ENCODE measurements at places on chromosomes 5 and 9.

- no peak for DNase-seq
Measured at GRCh38 chr9:24721621-24722020, 175.9 kb upstream of the IZUMO3 start.

- no peak for DNase-seq
Measured at GRCh38 chr5:18778225-18778624, 1144.0 kb downstream of the TAF11L14 start.

DNA sequence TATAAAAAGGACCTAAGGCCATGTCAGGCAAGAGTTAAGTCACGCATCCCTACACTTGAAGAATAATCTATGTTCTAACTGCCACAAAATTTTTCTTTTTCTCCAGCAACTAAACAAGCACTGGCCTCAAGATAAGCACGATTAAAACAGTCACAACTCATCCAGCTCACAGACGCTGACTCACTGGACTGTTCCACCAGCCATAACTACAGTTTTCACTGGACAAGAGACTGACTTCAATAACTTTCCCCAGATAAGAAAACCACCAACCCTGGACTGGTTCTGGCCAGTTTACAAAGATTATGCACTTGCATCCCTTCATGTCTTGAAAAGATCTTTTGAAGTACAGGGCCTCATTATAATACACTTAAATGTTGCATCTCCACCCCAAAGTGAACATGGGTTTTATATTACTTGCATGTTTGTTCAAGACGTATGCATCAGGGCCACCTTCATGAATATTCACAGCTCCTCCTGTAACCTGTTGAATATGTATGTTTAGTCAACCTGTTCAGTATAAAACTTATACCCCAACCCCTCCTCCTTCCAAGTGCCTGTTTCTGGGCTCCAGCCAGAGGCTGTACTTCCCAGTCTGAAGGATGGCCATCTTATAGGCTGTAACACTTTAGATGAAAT, 129.3 kb upstream of the EPB41L4A start:
- no peak for DNase-seq

- no peak for DNase-seq
Measured at GRCh38 chr9:114696814-114697544, 15.0 kb upstream of the TEX48 start.

- DNase-seq, result no peak
Measured at GRCh38 chr5:1009359-1010180, 968 bp downstream of the NKD2 start.

DNA sequence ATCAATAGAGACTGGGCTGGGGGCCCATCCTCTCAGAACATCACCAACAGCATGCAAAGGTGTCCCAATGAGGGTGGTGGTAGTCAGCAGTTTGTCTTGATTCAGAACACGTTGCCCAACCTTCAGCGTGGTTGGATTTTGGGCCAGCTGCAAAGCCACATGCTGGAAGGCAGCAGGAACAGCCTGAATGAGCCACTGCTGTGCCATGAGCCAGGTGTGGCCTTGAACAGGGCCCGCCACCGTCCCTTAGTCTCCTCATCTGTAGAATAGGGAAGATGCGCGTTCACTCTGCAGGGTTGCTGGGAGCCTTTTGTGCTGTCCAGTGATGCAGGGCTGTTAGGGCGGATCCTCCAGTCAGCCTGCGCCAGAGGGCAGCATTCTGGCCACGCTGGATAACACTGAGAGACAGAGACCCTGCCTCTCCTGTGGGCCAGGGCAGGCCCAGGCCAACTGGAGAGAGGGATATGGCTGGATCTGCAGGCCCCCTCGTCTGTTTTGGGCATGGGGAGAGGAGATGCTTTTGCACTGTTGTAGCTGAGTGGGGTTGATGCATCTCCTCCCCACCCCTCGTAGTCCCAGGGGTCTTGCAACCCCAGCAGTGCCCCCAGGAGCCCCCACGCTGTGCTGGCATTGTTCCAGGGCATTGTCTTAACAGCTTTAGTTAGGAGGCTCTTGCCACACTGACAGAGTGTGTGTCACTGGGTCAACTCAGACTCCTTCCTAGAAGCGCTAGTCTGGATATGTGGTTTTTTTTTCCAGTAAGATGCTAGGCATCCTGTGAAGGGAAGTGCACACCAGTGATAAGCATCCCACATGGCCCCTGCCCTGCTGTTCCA, 42.1 kb downstream of the SLC46A2 start:
- no peak for DNase-seq

DNA sequence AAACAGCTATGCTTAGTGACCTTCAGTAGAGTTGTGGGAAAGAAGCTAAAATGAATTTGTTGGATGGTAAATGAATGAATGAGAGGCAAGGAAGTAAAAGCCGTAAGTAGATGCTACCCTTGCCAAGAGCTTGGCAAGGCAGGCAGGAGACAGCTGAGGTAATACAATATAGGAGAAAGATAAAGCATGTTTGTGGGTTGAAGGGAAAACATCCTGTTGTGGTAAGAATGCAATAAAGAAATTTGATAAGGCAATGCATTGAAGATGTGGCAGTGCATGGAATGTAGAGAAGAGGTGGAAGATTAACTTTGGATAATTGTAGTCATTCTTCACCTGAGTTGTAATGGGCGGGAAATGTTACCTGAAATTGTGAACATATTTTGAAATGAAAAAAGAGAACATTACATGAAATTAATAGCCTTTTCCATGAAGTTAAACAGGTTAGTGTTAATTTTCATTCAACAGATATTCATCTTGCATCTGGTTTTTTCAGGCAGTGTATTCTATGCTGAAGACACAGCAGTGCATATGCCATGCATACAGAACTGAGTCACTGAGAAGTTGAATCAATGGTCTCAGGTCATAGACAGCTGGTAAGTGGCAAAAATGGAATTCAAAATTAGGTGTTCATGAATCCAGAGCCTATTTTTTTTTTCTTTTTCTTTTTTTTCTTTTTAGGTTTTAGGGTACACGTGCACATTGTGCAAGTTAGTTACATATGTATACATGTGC, 43.4 kb upstream of the SPINK5 start:
- no peak for DNase-seq

DNA sequence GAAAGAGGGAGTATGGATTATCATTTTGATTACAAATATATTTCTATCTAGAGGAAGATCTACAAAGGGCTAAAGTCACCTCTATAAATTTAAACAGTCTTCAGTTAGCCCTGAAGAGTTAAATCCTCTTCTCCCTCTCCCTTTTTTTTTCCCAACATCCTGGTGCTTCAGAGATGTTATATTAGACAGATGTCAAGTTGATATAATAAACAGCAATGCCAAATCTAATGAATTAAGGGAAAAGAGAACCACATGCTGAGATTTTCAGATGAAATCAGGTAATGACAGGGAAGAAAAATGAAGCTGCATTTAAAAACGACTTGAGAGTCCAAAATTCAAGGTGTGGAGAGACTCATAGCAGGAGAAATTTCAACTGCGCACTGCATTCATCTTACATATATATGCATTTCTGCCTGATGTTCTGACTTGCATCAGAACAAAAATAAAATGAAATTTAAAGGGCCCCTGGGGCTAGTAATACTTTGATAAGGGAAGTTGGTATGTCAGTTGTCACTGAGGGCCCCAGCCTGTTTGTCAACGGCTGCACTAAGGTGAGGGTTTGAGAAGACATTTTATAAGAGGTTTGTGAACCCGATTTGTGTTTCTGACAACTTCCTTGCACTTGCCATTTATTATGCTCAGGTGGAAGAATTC, 338.9 kb upstream of the PANK3 start:
- no peak for DNase-seq

GRCh38 chr5:78405829-78406750, 45.7 kb downstream of the SCAMP1 start:
- DNase-seq, result no peak

GRCh38 chr5:132072528-132072927, 1.1 kb upstream of the CSF2 start:
- no peak for DNase-seq

DNA sequence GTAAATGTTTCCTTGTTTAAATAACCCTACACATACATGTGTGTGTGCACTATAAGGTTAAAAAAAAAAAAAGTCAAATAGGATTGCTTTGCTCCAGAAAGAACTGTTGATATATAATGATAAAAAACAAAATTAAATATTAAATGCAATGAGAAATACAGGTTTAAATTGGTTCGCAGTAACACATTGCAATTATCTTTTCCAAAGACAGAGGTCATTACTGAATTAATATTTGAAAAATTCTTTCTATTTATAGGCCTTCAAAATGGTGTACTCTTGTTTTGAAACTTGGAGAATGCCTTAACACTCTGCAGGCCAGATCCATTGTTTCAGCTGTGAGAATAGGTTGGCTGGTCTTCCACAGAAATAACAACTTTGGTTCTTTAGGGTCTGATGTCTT, 319.0 kb upstream of the NUDT12 start:
- no peak for DNase-seq

GRCh38 chr9:116555556-116556155, 131.4 kb upstream of the TRIM32 start:
- no peak for DNase-seq

DNA sequence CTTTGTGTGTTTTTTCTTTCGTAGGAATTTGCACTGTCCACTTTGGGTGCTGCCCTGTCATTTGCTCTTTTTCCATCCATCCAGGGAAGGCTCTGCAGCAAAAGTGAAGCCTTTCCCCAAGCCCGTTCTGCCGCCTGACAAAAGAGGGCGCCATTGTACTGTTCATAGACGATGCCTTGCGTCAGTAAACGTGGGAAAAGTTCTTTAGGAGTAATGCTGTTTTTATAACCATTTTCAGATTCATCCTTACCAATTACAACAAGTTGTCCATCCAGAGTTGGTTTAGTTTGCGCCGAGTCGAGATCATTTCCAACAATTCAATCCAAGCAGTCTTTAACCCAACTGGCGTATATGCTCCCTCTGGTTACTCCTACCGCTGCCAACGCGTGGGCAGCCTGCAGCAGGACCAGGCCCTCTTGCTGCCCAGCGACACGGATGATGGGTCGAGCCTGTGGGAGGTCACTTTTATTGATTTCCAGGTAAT, 34.3 kb upstream of the RPS23 start:
- no peak for DNase-seq

GRCh38 chr5:143629871-143630659, 181.9 kb upstream of the HMHB1 start:
- no peak for DNase-seq

DNA sequence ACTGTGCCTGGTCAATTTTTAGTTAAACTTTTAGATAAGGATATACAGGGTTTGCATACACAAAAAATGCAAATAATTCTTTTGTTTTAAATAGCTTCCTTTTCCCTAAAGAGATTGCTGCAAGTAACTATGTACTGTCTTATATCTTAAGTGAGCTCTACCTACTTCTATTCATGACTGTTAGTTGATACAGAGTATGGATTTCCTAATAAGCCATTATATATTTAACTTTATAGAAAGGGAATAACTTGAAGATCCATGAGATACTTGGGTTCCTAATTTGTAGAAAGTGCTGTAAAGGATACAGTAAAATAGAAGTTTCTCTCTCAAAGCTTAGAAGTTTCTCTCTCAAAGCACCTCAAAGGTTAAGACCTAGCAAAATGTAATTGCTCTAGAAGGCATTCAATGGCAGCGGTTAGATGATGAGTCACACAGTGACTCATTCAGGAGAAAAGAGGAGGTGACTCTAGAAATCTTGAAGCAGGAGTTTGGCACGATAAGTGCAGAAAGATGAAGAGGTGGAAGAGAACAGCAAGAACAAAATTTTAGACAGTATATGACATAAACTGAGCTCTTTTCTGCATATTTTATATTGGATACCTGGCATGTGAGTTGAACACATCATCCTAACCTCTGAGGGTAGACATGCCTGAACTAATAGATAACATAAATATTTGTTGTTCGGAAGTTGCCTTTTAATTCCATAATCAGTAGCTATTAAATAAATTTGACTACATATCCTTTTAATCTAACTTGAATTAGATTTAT, 5.5 kb upstream of the DNAJC21 start:
- DNase-seq, result no peak

GRCh38 chr5:136622747-136623146, 257.4 kb upstream of the TRPC7 start:
- no peak for DNase-seq

DNA sequence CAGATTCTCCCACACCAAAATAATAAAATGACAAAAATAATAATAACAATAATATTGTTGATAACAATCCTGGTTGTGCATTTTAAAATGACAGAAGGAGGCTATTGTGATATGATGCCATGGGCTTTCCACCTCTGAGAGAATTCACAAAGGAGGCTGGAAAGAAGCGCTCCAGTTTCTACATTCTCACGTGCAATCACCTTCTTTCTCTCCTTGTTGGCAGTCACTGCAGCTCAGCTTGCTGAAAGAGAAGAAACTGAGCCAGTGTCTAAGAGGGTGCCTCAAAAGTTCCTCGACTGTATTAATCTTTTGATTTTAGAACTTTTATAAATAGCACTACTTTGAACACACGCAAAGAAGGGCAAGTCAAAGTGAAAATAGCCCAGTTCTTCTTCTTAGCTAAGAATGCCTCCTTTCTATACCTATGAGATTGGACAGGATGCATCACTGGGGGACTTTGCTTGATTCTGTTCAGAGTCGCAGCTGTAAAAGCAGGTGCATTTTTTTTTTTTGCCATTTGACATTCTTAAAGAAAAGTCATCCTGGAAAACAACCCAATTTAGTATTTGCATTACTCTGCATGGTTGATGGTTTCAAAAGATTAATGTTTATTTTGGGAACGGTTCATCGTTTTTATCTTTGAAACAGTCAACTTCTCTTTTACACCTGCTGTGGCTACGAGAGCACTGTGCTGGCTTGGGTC, 12.4 kb upstream of the SUB1 start:
- no peak for DNase-seq

DNA sequence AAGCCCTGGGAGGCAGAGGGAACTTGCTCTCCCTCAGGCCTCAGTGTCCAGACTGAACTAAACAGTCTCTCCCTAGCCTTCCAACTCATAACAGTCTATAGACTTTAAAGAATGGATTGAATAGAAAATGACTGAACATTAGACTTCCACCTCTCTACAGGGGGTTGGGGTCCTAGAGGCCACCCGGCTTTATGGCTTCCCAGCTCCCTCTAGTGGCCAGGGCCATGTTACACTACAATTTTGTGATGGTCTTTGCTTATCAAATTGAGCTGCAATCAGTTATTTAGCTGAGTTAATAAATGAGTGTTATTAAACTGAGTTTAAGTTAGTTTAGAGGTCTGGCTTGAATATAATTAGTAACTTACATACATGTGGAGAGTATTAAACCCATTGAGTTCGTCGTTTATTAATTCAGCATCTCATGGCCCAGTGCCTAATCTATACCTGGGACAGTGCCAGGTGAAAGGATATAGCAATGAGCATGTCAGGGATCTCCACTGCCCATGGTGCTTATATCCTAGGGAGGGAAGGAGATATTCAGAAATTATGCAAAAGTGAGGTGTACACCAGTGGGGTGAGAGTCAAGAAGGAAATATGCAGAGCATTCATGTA, 105.2 kb downstream of the SH3TC2 start:
- DNase-seq, result peak; percentile 12
